CD8-positive, alpha-beta memory T cell (primary cell): ENCODE measurements at places on chromosomes 6 and 20. TPM values are rescaled to one million over a fixed set of nuclear protein-coding genes. Genes with fewer than 3 reads are reported as not detected.

- DNase-seq, result no peak
These were observed 140.3 kb downstream of the ATXN1 start for GRCh38 chr6:16621002-16621401.

DNA sequence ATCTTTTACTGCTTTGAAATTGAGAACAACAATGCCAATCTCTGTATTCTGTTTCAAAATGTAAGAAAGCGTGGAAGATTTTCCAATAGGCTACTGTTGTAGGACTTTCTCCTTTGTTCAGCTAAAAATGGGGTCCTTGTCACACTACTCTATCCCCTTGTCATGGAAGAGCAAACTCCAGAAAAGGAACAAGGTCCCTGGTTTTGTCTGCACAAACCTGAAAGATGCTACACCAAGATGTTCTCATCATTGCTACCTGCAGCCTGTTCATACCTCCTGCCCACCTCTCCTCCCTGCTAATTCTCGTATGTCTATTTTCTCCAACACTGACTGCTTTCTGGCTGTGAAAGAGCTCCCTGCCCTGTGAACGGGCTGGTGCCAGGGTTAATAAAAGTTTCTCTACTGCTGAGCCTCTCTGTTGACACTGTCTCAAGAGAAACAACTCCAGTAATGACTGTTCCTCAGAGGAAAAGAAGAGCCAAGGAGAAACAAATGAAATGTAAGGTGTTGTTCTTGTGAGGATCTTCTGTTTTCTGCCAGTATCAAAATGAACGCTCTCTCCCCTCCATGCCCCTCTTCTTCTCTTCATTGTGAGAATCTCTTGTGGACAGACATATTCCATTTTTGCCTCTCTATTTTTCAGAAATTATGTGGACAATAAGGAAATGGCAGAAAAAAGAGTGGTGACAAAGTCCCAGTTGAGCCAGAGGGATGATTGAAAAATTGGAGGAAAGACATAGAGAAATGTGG lies 287.1 kb downstream of the ADGB start:
- DNase-seq, result no peak

DNA sequence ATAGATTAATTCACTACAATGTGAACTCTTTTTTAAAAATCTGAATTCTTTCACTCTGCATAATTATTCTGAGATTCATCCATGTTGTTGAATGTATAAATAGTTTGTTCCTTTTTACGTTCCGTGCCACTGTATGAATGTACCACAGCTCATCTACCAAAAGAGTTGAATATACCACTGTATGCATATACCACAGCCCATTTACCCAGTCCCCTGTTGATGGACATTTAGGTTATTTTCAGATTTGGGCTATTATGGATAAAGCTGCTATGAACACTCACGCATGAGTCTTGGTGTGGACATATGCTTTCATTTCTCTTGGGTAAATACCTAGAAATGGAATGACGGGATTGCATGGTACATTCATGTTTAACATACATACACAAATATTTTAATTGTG lies 28.2 kb downstream of the PNPLA1 start:
- no peak for DNase-seq

DNA sequence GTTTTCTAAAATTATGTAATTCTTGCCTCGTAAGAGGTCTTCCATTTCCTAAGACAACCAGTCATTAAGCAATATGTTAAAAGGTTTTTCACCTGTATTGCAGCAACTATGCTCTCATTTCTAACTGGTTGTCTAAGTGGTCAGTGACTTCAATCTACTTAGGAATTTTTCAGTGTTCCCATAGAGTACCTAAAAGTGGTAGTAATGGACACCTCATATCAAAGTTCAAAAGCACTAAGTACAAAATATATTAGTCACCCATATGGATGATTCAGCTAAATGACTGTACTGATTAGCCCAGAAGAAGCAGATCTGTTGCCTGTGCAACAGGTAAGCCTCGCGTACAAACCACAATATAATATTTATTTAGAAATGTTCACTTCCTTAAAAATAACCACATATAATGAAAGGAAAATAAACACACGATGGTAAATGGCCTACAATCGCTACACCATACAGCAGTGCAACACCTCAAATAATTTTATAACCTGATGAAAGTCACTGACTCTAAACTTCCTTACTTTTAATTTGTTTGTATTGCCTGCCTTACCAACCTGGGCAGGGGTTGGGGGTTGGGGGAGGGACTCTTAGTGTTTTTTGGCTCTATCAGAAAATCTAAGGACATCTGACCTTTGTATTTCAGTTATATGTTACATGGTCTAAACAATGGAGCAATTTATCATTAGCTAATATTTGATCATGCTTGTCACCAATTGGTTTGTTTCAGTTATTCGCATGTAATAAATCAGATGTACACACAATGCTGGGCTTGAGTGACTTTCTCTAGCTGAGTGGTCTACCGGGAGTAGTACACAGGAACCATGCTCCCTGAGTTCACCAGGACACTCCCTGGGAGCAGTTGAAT lies 105.9 kb downstream of the HIVEP2 start:
- DNase-seq, result no peak

GRCh38 chr6:24451581-24452388 lies 37.6 kb downstream of the GPLD1 start:
- DNase-seq, result no peak

DNA sequence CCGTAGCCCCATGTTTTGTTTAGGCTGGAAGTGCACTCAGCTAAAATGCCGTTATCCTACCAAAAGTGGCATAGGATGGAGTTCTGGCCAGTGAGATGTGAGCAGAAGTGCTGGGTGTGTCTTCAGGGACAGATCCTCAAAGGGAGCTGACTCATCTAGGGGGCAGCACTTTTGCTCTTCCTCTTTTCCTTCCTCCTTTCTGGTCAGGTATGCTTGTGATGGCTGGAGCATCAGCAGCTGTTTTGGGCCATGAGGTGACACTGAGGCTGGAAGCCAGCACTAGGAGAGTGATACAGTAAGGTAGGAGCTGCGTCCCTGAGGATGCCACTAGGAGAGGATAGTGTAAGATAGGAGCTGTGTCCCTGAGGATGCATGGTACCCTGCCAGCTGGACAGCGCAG lies 4.6 kb upstream of the OSBPL2 start:
- DNase-seq, result no peak

GRCh38 chr6:117265410-117266256 lies at the start of gene VGLL2:
TSS of gene VGLL2 (plus strand) at chr6:117265558. CDS start at chr6:117265764, 206 bp downstream.
- DNase-seq, result no peak

The B3GAT2 gene
- 0.22 TPM for polyA plus RNA-seq

The ARID1B gene
- polyA plus RNA-seq, result 19.1 TPM

The DYNLRB1 gene
- 315 TPM for polyA plus RNA-seq

The BIRC7 gene
- polyA plus RNA-seq, result not detected

The AKAP12 gene
- polyA plus RNA-seq, result 0.03 TPM
